ENCODE measurements at places on chromosomes 11 and 22.

- no peak for DNase-seq
These were observed 32.1 kb downstream of the A4GALT start for GRCh38 chr22:42688241-42689211.

DNA sequence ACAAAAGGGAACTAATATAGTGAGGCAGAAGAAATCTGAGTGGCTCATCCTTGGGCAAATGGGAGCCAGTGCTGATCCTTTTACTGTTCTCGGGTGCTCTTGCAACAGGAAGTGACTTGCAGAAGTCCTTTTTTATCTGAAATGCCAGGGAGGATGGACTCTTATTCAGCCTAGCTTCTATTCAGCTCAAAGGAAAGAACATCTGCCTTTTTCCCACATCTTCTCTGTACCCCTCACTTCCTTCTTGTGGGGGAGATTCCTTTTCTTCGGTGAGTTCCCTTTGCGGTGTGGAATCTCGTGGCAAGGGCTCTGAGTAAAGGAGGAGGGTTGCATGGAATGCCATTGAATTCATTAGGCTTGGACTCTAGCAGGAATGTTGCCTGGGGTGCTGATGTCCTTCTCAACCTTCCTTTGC lies 76.2 kb downstream of the ZBTB16 start:
- no peak for DNase-seq

DNA sequence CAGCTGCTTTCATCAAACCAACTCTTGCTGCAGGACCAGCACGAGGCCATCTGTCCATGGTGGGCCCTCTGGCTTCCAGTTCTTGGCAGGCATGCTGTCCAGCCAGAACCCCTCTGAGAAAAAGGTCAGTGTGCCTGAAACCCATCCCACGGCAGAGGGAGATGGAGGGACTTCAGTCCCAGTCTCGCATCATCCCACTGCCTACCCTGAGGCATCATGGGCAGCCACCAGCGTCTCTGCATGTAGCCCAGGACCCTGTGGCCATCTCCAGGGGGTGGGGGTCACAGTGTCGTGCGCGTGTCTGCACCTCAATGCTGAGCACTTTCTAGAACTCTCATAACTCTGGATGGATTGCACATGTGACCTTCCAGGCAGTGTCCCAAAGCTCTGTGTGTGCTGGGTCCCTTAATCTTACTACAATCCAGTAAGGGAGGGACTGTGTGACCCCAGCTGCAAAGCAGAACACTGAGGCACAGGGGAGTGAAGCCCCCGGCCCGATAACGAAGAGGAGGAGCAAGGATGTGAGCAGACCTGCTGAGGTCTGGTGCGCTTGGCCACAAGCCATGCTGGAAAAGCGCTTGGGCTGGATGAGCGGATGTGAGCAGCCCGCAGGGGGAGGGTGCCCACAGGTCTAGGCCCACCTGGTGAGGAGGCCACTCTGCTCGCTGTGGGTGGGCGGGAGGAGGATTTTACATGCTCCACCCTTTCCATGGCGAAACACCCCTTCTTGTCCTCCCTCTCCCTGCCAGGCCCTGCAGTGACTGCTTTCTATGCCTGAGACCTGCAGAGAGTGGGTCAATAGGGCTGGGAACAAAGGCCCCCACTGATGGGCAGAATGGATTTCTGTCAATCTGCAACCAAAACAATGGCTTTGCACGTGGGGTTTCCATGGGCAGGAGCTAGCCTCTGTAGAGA lies 1401.0 kb downstream of the BRD1 start:
- no peak for DNase-seq

GRCh38 chr11:84642500-84642899 lies 984.6 kb downstream of the DLG2 start:
- no peak for DNase-seq

GRCh38 chr11:4697585-4697984 lies at the start of gene OR51E2:
Gene OR51E2, minus strand, starts transcription at chr11:4697853. Its CDS starts 15,142 bp downstream, at chr11:4682711.
- no peak for DNase-seq

DNA sequence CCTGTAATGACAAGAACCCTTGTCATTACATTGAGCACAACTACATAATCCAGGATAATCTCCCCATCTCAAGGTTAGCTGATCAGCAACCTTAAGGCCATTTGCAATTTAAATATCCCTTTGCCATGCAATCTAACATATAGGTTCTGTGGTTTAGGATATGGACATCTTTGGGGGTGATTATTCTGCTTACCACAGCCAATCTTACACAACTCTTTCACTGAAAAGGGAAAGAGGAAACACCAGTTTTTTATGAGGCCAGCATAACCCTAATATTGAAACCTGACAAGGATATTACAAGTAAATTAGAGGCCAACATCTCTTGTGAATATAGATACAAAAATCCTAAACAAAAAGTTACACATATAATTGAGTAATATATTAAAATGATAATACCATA lies 78.5 kb downstream of the CYP2R1 start:
- DNase-seq = no peak

GRCh38 chr22:50367778-50368500 lies 24.8 kb downstream of the PPP6R2 start:
- no peak for DNase-seq

DNA sequence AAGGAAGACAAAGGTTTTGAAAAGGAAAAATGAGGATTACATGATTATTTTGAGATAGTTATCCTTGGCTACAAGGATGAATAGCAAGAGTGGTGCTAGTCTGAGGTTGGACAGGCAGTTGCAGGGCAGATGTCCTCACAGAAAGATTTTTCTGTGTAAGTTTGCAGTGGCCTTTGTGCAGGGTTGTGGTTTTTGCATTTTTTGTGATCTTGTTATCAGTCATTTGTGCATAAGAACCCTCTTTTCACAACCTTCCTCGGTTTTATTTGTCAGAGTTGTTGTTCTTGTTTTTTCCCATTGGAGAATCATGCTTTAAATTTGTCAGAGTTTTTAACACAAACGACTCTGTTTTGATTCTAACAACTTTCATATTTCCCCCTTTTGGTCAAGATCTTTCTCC lies 1.4 kb downstream of the CCDC134 start:
- DNase-seq = no peak

DNA sequence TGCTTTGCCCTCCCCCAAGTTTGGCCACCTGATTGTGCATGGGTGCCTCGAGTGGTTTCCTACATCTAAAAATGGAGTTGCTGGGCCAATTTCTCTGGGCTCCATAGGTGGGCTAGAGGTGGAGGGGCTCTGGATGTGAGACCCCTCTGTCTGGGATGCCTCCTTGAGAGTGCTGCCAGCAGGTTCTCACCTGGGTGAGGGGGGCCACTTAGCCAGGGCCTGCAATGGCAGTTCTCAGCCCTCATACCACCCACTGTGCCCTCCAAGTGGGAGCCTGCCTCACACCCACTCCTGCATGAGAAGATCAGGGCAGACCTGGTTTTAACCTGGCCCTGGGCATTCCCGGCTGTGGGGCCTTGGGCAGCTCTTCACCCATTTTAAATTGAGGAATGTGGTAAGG lies 83.9 kb downstream of the CABIN1 start:
- no peak for DNase-seq

DNA sequence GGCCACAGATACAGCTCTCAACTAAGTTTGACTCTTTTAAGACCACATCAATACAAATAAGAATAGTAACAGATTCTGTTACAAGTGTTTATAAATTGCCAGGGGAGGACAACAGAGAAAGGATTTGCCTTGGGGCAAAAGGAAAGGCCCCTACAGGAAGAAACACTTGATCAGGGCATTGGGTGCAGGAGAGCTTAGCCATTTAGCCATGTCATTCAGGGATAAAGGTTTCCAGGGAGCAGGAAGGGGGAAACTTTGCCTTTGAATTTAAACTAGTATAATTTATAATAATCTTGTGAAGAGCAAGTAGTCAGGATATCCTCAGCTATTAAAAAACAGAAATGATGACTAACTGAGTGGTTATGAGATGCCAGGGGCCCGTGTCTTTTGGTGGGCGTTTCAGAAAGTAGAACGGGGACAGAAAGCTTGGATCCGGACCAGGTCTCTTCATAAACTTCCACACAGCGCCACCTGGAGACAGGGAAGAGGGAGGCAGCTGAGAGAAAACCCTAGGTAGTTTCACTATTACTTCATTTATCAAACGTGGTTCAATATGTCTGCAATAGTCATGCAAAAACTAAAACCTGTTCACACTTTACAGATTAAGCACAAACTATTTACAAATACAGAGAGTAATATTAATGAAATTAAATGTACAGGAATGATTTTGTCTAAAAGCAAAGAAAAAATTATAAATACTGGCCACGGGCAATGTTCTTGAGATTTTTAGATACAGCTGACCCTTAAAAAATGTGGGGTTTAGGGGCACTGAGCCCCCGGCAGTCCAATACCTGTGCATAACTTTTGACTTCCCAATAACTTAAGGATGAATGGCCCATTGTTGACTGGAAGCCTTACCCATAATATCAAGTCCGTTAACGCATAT lies 11.0 kb upstream of the SLC5A4 start:
- peak; percentile 64 for DNase-seq
